ENCODE measurements at places on chromosomes 4 and X. TPM values are rescaled to one million over a fixed set of nuclear protein-coding genes. Genes with fewer than 3 reads are reported as not detected.

STARD8 gene
- 22.2 TPM for polyA plus RNA-seq

AMTN gene
- not detected for polyA plus RNA-seq

GRCh38 chrX:154508384-154508745, 7.7 kb downstream of the FAM3A start:
- DNase-seq: no peak

GRCh38 chr4:3322059-3322550, 29.3 kb downstream of the RGS12 start:
- DNase-seq: no peak

GRCh38 chr4:76494871-76495590, 60.0 kb downstream of the SHROOM3 start:
- DNase-seq: no peak

All from left renal cortex interstitium (tissue), 4 donors.